ENCODE measurements at places on chromosomes 2 and 18.

- peak; percentile 58 for DNase-seq
Measured at GRCh38 chr2:190563109-190563508, 28.6 kb upstream of the NEMP2 start.

- DNase-seq: peak; percentile 63
Measured at GRCh38 chr18:45997700-45998151, 30.6 kb upstream of the EPG5 start.

GRCh38 chr2:211132573-211132972, 576.2 kb downstream of the CPS1 start:
- no peak for DNase-seq

- no peak for DNase-seq
Measured at GRCh38 chr2:48227617-48228344, 302.2 kb upstream of the STON1 start.

GRCh38 chr2:220348206-220348605, 720.8 kb downstream of the SLC4A3 start:
- no peak for DNase-seq

GRCh38 chr2:44102790-44103562, 65.7 kb upstream of the PPM1B start:
- DNase-seq: no peak

DNA sequence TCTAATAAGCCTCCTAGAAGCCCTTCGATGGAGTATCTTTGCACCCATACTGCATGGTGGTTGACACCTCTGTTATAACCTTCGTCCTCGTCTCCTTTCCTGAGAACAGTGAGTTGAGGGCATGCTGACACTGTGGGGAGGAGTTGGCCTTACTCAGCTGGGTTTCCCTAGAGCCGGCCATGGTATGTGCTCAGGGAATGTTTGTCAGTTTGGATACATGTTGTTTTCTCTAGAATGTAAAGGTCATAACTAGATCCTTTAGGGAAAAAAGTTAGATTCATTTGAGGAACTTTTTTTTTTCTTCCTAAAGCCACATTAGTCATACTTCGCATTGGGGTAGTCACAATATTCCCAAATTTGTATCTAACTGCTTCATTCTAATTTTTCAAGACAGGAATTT, 106.0 kb upstream of the FOSL2 start:
- DNase-seq: no peak

- DNase-seq: no peak
Measured at GRCh38 chr2:170495896-170496295, 219.2 kb upstream of the SP5 start.

DNA sequence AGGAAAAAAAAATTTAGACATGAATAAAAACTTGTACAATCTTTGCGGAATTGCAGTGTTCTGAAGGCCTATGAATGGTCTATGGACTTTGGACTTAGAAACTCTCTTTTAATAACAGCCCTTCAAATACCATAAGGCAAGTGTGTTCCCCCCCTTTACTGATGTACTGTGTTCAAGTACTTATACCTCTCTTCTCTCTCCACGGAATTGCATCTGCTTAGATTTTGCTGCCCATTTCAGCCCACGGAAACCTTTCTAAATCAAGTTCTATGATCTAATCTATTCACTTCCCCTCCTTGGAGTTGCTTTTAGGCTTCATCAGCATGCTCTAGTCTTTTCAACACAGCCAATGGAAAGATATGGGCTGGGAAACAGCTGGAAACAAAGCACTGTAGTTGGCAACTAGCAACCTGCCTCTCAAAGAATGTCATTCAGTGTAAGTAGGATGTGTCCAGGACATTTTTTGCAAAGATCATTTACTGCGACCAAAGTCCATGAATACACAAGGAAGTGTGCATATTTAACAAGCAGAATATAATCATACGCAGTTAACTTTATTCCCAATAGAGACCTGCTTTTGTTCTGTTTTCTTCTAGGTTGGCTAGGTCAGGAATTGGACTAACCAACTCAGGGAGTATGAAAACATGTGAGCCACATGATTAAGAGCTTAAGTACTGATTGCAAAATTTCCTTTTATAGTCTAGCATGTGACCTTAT, 58.0 kb downstream of the SLC40A1 start:
- DNase-seq: no peak

- no peak for DNase-seq
Measured at GRCh38 chr2:232457121-232458011, 1.4 kb downstream of the ALPI start.

DNA sequence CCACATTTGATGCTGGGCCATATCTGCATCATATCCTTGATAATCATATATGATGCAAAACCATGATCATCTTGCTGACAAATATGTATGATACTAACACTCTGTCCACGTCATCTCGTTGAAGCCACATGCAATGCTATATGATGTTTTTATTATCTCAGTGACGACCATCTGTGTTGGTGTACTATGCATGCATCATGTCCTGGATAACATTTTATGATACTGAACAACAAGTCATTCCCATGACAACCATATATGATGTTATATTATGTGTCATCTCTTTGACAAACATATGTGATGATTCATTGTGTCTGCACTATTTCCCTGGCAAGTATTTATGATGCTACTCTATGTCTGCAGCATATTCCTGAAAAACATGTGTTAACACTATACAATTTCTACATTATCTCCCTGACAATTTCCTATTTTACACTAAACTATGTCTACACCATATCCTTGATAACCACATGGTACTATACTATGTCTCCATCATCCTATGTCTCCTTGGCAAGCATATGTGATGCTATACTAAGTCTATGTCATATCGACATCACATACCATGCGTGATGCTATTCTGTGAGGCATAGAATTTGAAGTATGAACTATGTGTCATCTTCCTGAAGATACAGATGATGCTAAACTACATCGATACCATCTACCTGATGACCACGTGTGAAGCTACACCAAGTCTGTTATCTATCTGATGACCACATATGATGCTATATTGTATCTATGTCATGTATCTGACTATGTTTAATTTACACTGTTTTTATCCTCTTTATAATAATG, 37.0 kb downstream of the DAW1 start:
- DNase-seq: no peak

DNA sequence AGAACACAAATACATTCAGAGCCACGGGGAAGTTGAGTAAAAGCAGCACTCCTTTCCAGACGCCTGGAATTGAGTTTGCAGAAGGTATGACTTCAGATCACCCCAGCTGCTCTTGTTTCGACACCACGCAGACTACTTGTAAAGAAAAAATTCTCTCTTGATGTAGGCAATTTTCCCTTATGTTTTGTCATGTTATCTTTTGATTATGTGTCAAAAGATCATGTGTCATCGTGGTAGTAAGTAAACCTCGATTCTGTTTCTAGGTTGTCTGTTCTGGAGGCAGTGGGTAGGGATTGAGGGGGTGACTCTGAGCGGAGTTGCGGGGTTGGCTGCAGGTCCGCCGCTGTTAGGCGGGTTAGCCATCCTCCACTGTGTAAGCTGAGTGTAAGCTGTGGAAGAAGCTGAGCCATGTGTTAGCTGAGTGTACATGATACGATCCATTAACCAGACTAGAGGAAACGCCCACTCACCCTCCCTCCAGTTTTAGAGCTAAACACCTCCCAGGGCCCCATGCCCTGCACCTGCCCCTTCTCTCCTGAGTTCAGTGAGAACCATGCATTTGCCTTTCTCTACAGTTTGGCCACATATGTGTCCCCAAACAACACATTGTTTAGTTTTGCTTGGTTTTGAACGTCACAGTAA, 181.8 kb downstream of the SNTG2 start:
- no peak for DNase-seq

DNA sequence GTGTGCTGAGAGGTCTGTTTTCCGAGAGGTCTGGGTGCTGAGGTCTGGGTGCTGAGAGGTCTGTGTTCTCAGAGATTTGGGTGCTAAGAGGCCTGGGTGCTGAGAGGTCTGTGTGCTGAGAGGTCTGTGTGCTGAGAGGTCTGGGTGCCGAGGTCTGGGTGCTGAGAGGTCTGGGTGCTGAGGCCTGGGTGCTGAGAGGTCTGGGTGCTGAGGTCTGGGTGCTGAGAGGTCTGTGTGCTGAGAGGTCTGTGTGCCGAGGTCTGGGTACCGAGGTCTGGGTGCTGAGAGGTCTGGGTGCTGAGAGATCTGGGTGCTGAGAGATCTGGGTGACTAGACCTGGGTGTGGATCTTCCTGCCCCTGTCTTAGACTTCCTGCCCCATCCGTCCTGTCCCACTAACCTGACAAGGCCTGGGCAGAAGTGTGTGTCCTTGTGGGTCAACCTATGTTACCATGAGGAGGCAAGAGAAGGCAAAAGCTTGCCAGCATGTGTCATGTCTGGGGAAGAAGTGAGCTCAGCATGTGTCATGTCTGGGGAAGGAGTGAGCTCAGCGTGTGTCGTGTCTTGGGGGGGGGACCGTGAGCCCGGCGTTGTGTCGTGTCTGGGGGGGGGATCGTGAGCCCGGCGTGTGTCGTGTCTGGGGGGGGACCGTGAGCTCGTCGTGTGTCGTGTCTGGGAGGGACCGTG, 69.3 kb downstream of the KCNG2 start:
- no peak for DNase-seq

DNA sequence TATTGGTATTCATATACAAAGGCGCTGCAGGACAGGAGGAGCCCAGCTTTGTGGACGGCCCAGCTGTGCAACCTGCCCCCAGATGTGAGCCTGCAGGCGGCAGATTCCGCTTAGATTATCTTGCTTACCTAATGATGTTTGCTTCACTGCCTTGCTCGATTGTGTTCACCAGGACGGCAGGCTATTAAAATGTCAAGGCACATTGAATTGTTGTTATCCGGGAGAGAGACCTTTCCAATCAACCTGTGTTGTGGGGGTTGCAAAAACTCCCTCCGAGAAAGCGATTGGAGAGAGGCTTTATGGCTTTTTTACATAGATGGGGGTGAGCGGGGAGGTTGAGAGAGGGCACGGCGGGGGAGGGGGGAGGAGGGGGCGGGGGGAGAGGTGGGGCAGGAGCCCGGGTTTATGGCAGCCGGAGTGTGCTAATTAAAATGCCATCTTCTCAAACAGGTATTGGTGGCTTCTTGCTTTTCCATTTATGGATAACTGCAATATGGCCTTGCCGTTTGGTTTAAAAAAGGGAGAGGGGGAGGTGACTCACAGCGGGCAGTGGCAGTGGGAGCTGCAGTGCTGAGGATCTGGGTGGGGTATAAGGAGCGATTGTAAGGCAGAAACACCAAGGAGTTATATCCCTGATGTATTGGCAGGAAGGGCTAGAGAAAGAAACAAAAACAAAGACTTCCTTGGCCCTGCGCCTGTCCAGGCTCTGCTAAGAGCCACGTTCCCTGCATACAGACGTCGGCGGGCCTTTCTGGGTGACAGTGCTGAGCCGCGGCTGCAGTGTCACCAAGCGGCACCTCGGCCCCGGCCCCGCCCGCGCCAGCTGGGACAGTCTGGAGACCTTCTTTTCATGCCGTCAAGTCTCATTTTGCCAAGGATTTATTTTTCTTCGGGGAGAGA, 97.2 kb downstream of the INSIG2 start:
- peak; percentile 58 for DNase-seq

GRCh38 chr18:38957736-38958135, 1392.1 kb upstream of the CELF4 start:
- DNase-seq: no peak

DNA sequence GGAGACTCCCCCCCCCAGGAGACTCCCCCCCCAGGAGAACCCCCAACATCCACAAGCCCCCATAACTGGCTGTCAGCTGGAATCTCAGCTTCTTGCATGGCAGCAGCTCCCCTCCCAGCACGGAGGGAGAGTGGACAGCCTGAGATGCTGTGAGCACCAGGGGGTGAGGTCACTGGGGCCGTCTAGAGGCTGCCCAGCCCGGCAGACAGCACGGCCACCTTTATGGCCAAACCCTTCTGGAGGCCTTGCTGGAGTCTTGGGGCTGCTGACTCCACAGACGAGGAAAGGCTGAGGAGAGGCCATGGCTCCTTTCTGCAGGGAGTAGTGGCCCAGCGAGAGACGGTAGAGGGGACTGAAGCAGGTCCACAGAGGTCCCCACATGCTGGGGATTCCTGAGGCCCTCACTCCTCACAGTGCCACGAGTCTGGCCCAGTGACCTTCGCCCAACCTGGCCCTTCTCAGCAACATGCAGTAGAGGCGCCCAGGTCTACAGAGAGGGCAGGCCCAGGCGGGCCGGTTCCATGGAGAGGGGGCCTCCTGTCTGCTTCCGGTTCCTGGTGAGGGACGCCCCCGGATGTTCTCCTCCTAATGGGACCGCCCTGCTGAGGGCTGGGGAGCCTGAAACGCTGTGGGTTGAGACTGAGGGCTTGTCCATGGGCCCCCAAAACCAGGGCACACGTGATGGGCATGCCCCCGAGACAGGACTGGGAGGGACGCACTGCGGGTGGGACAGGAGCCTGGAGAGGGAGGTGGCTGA, 122.6 kb upstream of the CTDP1 start:
- DNase-seq: no peak

GRCh38 chr2:182666674-182667314, 49.3 kb upstream of the DNAJC10 start:
- DNase-seq: no peak

- DNase-seq: no peak
Measured at GRCh38 chr2:3282056-3282998, 95.3 kb downstream of the EIPR1 start.

DNA sequence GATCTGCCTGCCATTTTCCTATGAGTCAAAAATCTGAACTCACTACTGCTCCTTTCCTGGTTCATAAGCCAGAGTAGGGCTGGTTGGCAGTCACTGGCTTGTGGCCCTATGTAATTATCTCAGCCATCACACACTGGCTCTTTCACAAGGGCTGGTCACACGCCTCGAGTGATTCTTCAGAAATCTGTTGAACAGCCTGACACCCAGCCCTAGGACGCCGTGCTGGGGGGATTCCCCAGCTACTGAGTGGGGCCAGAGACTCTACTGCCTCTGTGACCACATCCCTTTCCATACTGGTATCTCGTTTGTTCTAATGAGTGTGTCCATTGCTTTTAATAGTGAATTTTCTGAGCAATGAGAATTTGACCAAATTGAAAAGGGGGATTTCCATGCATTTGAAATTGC, 45.8 kb upstream of the RBM44 start:
- DNase-seq: peak; percentile 74

GRCh38 chr2:64952511-64953482, 36.4 kb upstream of the SLC1A4 start:
- no peak for DNase-seq

DNA sequence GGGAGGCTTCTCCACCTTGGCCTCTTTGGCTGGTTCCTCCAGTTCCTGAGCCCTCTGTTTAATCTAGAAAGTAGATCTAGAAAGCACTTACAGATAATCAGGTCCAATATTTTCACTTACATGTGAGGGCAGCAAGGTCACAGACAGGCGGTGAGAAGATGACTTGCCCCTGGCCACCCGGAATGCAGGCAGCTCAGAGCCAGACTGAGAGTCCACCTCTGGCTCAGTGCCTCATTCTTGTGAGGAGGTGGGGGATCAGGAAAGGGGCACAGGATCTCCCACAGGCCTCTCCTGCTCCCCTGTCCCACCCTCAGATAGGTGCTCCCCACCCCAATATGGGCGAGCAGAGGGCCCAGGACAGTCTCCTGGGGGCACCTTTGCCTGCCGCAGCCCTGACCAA, 5.8 kb downstream of the WNT6 start:
- no peak for DNase-seq

- no peak for DNase-seq
Measured at GRCh38 chr18:77906103-77906892, 656.6 kb downstream of the GALR1 start.

- no peak for DNase-seq
Measured at GRCh38 chr2:47056374-47056773, 98.7 kb downstream of the STPG4 start.

GRCh38 chr2:44560941-44561340, 199.2 kb downstream of the CAMKMT start:
- no peak for DNase-seq

- no peak for DNase-seq
Measured at GRCh38 chr2:40466332-40466906, 14.5 kb upstream of the SLC8A1 start.

All from T-helper 2 cell treated with Interferon-gamma antibody and Interleukin-4, amounts not matched to agents 5 μg/mL and 100 μg/mL, for 36 hours (primary cell).